ENCODE measurements at places on chromosomes 7 and 10.
A peak's percentile ranks its signal among the peaks of the same experiment; 100 is the strongest.

DNA sequence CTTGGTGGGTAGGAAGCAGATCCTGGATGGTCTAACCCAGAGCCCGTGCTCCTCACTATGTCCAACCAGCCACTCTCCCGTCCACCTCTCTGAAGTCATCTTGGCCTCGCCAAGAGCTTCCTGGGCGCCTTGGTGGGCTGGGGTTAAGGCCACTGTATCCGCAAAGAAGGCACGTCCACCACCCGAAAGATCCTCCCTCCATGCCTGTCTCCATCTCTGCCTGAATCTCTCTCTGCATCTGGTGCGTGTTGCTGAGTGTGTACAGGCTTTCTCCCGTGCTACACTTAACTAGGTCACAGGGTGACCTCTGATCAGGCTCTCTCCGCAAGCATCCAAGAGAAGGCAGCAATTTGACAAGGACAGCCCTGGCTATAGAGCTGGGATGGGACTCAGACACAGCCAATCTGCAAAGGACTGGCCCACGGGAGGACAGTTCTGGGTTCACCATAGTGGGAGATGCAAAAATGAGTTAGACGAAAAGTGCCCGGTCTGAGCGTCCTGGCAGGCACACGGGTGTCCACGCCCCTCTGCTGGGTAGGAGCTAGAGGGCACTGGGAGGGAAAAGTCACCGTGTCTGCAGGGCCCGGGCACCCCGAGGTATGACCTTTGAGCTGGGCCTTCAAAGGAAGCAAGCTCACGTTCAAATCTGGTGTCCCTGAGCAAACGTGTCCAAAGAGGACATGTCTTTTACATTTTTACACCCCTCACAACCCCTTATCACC lies 9.4 kb upstream of the RFC2 start:
- no peak for DNase-seq

GRCh38 chr7:103593691-103594090 lies 147.7 kb upstream of the SLC26A5 start:
- no peak for DNase-seq

- no peak for DNase-seq
Measured at GRCh38 chr10:12355384-12355783, 6.0 kb downstream of the CAMK1D start.

GRCh38 chr7:4189131-4189570 lies 492.9 kb upstream of the FOXK1 start:
- no peak for DNase-seq

DNA sequence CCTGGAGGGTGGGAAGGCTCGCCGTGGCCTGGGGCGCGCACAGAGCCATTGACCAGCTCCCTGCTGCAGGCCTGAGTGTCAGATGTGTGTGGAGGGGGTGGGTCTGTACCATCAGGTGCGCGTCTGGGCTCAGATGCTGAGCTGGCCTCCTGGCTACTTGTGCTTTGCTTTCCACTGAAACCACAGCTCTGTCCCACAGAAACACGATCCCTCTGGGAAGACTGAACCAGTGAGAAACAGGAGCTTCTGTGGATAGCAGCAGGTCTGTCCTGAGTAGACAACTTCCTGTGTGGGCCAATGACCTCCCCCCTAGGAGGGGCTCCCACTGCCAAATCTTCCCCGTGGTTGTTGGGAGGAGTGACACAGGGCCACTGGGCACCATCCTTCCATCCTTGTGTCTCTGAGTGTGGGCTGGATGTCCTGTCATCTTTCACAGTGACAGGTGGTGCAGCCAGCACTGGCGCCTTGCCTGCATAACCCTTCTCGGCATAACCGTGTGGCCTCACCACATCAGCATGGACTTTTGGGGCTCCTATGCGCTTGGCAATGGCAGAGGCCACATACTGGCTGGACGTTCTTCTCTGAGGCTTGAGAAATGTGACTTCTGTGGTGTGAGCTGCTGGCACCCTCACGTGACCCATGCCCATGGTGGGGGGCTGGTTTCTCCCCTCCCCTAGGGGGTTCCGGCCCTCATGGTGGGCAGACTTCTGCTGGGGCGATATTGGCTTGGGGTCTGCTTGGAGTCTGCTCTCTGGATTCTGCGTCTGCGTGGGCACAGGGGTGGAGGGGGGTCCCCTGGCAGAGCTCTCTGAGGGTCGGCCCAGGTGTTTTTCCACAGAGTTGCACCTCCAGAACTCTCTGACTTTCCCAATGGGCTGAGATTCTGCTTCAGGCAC lies 245.5 kb upstream of the GRB10 start:
- DNase-seq = no peak

DNA sequence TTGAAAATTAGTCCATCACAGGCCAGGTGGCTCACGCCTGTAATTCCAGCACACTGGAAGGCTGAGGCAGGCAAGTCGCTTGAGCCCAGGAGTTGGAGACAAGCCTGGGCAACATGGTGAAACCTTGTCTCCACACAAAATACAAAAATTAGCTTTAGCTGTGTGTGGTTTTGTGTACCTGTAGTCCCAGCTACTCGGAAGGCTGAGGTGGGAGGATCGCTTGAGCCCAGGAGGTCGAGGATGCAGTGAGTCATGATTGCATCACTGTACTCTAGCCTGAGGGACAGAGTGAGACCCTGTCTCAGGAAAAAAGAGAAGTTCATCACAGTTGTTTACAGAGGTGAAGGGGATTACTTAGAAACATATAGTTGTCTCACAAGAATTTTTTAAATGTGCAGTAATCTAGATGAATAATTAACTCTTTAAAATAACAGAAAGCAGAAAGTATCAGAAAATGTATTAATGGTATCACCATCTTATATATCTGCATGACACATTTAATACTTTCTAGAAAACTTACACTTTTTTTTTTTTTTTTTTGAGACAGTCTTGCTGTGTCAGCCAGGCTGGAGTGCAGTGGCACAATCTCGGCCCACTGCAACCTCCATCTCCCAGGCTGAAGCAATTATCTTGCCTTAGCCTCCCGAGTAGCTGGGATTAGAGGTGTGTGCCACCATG lies 8.9 kb downstream of the LCOR start:
- peak; percentile 64 for DNase-seq

GRCh38 chr7:64656489-64656888 lies 9.4 kb upstream of the ZNF107 start:
- no peak for DNase-seq
